NCI-H460 (cell line): ENCODE measurements at places on chromosomes 2 and 18.

DNA sequence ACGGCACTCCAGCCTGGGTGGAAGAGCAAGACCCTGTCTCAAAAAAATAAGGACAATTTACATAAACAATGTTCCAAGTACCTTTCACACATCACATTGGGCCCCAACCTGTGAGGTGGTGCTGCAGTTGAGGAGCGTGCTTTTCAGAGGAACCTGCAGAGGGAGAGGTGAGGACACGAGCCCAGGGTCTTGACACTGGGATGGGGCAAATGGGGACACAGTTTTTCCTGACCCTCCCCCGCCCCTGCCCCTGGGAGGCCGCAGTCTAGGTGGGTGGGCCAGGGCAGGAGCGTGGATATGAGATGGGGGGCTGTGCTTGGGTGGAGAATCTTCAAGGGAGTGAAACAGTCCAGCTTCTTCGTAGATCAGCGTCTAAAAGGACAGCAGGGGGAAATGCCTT lies 112.9 kb downstream of the SEPTIN10 start:
- no peak for DNase-seq

DNA sequence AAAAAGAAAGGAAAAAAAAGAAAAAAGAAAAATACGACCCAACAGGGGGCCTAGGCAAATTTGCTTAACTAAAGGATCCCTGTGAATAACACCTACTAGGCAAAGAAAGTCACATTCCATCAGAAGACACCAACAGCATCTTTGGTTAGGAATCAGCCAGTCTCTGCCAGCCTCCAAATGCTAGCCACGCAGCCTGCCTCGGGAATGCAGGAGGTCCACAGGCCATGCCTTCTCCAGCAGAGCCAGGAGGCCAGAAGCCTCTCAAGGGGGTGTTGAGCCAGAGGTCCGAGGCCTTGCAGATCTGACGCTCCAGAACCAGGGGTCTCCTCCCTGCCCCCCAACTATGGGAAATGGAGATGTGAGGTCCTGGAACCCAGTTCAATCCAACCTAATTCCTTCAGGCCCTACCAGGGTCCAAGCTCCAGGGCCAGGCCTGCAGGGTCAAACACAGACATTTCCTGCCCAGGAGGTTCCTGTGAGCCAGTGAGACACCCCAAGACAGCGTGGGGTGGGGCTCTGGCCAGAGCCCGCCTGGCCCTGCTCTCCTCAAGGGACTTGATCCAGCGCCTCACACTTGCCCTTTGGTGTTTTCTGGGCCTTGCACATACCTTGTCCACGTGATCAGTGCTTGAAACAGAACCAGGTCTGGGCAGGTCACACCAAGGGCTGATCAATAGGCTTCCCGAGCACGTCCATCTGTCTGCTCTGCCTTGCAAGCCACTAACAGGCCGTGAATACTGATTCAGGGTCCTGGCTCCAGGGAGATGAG lies 289.6 kb upstream of the ID2 start:
- DNase-seq = no peak

- no peak for DNase-seq
Observed at GRCh38 chr18:67421651-67422050, 94.9 kb downstream of the DSEL start.

- DNase-seq = no peak
Observed at GRCh38 chr18:55268151-55268601, 308.9 kb upstream of the CCDC68 start.

GRCh38 chr2:16682431-16683118 lies 16.9 kb upstream of the CYRIA start:
- no peak for DNase-seq

DNA sequence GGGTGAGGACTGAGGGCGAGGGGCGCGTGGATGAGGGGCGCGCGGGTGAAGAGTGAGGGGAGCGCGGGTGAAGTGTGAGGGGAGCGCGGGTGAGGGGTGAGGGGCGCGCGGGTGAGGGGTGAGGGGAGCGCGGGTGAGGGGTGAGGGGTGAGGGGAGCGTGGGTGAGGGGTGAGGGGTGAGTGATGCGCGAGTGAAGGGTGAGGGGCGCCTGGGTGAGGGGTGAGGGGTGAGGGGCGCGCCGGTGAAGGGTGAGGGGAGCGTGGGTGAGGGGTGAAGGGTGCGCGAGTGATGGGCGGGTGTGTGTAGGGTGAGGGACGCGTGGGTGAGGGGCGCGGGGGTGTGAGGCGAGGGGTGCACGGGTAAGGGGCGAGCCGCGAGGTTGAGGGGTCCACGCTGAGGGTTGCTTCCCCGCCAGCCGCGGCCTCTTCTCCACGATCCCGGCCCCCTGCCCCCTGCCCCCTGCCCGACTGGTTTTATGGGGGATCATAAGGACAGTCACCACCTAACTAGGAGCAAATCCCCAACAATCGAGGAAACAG lies 1.1 kb upstream of the SLC66A2 start:
- DNase-seq = no peak
